ENCODE measurements at places on chromosomes 2 and 18.

- no peak for DNase-seq
Measured at GRCh38 chr2:158717366-158718195, 77.5 kb upstream of the DAPL1 start.

GRCh38 chr2:3483986-3484960 lies 35.1 kb downstream of the ADI1 start:
- no peak for DNase-seq

DNA sequence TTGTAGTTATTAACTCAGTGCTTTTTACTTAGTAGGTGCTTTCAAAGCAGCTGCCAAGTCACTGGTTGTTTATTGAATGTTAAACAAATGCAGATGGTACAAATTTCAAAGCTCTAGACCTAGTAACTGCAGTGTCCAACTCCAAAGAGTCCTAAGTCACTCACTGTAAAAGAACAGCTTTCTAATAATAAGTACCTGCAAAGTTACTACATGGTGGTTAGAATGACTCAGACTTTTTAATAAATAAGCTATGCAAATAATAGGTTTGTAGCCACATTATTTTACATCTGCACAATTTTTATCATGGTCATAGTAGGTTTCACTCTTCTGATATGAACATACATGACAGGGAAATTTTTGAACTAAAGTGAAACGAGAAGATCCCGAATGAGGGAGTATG lies 1620.4 kb upstream of the CELF4 start:
- DNase-seq = no peak

GRCh38 chr2:133790711-133791110 lies 222.4 kb upstream of the NCKAP5 start:
- DNase-seq = no peak

GRCh38 chr18:75777630-75778029 lies 350.1 kb upstream of the SMIM21 start:
- no peak for DNase-seq

DNA sequence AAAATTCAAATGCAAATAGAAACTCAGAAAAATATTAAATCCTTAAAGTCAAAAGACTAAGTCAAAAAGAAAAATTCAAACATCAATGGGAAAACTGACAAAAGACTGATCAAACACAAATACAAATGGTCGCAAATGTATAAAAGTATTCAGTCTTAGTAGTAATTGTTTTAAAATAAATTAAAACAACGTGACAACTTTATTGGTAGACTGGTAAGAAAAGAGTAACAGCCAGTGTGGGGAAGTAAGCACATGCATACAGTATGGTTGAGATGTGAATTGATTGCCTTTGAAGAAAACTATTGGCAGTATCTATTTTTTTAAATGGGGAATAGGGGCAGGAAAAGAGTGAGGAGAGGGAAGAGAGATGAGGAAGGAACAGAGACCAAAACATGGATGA lies 9.8 kb downstream of the TMEM131 start:
- DNase-seq = no peak

- DNase-seq = no peak
Measured at GRCh38 chr2:96880891-96881273, 11.0 kb upstream of the SEMA4C start.

DNA sequence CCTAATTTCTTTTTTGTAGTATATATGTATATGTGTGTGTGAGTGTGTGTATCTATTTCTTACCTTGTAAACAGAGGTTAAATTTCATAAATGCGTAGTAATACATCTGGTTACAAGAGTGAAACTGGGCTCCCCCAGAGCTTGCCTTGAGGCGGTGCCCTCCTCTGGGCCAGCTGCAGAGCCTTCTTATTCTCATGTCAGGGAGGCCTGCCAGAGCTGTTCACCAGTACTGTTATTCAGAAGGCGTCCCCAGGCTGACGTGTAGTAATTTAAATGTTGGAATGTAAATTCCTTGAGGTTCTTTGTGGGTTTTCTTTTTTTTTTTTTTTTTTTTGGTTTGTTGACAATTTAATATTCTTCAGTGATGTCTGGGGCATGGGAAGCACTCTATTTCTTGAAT lies 11.2 kb downstream of the COPS8 start:
- DNase-seq = no peak

GRCh38 chr2:99240431-99240830 lies 15.0 kb downstream of the LYG2 start:
- DNase-seq = no peak

Data from activated CD4-positive, CD25-positive, alpha-beta regulatory T cell treated with anti-CD3 and anti-CD28 coated beads, Interleukin-2, amount 50 U/mL, for 72 hours (primary cell).